Hippocampal formation (tissue), 2 donors: ENCODE measurements at places on chromosomes 6 and 20.

DNA sequence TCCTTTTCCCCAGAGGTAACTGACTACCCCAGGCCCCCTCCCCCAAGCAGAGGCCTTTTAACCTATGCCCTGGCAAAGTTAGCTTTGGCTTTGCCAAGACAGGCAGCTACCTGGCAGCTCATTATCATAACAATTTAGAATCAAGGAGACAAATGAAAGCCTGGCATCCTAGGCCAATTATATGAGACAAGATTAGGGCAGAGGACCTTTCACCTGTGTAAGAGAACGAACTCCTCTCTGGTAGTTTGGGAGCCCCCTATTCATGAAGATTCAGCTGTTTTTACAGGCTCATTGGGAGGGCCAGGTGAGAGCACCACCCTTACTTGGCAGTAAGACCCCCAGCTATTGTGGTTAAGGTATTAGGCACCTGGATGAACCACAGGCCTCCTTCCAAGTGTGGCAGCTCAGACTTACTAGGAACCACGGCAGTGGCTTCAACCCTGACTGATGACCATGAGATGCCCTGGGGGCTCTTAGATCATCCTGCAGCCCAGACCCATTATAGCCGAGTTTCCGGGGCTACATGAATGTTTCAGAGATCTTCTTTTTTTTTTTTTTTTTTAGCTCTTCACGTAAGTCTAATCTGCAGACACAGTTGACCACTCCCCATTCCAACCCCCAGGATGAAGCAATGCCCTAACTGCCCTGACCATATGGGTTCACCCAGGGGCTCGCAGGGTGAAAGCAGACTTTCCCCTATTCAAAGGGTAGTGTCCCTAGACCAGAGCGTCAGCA, 56.2 kb downstream of the RAB44 start:
- DNase-seq, result no peak

- no peak for DNase-seq
Observed at GRCh38 chr20:18802012-18802634, 11.5 kb upstream of the SCP2D1 start.

DNA sequence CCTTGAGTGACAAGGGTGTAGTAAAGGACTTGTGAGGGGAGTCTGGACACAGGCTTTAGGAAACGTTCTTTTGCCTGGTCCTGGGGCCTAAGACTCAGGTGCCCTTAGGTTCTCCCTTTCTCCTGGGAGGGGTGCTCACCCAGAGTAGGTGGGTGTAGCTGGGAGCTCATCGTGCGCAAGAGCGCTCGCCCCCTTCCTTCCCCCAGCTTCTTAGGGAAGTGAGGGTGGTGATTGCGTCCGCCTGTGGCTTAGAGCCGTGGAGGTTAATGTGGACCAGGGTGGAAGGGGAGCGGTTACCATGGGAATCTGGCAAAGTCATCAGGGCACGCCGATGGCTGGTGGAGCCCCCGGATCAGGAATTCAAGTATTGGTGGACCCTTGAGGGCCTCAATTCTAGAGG, 3.3 kb upstream of the AARS2 start:
- DNase-seq, result no peak

GRCh38 chr6:1486387-1486786, 97.0 kb downstream of the FOXF2 start:
- DNase-seq, result no peak

DNA sequence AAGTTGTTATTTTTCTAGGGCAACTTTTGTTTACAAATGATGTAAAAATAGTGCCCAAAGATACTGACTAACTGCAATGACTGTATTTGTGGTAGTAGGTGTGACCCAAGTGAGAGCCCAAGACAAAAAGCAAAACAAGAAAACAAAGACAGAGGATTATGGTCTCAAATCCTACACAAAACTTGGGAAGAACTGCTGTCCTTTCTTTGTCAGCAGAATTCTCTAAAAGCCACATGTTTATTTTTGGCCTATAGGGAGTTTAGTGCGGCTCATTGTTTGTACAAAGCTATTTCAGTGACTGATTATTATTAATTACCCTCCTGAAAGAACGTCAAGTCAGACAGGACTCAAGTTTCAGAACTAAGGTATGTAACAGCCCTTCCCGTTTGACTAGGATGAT, 509.2 kb upstream of the SLC35B3 start:
- DNase-seq, result no peak

GRCh38 chr6:64838726-64839125, 868.3 kb downstream of the EYS start:
- no peak for DNase-seq

- DNase-seq, result no peak
Observed at GRCh38 chr20:54619181-54619580, 143.8 kb downstream of the DOK5 start.

DNA sequence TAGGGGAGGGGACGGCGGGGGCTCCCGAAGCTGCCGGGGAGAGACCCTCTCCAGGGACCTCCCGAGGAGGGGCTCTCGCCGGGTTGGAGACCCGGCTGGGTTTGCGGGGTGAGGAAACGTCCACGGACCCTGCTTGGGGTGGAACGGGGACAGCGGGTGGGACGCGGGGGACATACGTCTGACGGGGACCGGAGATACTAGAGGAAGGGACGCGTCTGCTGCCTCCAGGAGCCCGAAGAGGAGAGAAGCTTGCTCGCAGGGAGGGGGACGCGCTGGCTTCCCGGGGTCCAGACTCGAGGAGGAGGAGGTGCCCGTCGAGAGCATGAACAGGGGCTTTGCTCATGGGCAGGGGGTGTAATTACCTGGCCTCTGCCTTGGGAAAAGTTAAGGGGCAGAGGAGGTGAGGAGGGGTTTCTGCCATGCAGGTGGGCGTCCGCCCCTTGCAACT, 593 bp downstream of the DNMT3B start:
- no peak for DNase-seq

GRCh38 chr6:154632119-154632518, 101.1 kb upstream of the SCAF8 start:
- DNase-seq, result no peak

GRCh38 chr6:13396241-13396792, 68.0 kb upstream of the TBC1D7 start:
- no peak for DNase-seq

DNA sequence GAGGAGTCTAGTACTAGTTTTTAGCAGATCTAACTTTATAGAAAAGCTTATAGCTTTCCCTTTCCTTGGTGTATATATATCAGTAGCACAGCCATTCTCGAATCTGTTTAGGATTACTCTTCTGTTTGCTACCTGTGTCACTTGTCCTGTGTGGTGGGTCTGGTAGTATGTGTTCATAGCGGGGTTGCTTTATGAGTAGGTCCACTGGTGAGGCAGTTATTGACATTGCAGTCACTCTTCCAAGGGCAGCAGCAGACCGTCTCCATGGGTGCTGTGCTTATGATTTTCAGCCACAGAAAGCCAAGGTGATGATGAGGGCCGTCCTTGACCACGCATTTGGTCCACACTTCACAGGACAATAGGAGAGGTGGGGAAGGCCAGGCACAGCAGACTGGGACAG, 171.5 kb downstream of the CDKAL1 start:
- no peak for DNase-seq

- no peak for DNase-seq
Observed at GRCh38 chr6:63705707-63706106, 70.1 kb downstream of the PHF3 start.

DNA sequence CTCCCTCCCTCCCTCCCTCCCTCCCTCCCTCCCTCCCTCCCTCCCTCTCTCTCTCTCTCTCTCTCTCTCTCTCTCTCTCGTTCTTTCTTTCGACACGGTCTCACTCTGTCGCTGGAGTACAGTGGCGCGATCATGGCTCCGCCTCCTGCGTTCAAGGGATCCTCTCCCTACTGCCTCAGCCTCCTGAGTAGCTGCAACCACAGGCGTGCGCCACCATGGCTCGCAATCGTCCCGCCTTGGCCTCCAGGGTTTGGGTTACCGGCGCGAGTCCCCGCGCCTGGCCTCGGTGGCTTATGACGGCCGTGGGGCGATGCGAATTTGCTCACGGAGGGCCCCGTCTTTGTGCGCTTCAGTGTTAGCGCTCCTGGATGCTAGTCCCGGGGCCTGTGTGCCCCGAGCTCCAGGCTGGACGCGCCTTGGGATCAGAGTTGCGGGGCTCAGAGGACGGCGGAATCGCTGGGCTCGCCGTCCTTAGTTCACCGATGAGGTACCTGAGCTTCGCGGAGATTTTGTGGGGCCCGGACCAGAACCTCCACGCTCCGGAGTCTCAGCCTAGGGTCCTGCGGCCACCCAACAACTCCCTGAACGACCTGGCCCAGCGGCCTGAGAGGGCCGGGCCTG, 45.2 kb downstream of the MCUR1 start:
- DNase-seq, result no peak

DNA sequence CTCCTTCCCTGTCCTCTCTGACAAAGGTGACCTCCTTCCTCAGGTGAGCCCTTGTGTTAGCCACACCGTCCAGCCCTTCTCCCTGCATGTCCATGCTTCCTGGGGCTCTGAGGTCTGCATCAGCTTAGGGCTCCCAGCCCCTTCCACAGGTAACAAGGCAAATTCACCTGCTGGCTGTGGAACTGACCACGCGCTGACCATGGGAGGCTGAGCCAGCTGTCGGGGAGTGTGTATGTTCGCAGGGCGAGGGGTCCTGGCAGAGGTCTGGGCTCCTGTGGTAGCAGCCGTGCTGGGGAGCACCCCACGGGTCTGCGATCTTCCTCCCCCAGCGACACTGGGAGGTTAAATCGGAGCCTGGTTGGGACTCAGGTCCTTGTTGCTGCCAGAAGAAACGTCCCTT, 136.7 kb downstream of the PHACTR3 start:
- no peak for DNase-seq

DNA sequence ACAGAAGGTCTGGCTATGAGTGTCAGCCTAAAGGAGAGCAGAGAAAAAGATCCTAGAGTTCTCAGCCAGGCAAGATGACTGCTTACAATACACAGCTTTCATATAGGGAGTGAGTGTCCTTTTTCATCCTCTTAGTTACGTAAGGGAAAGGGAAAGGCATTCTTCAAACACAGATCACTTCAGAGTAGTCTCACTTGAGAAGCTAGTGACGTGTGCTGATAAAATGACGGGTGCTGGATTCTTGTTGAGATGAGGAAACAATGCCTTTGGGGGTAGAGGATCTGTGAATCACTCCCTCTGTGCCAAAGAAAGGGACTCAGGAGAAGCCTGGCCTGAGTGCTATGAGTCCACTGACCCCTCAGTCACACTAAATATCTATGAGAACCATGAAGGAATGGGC, 117.3 kb downstream of the QRSL1 start:
- no peak for DNase-seq

GRCh38 chr6:109896341-109896740, 81.8 kb upstream of the GPR6 start:
- no peak for DNase-seq

- no peak for DNase-seq
Observed at GRCh38 chr20:9270831-9271230, 201.9 kb downstream of the PLCB4 start.

DNA sequence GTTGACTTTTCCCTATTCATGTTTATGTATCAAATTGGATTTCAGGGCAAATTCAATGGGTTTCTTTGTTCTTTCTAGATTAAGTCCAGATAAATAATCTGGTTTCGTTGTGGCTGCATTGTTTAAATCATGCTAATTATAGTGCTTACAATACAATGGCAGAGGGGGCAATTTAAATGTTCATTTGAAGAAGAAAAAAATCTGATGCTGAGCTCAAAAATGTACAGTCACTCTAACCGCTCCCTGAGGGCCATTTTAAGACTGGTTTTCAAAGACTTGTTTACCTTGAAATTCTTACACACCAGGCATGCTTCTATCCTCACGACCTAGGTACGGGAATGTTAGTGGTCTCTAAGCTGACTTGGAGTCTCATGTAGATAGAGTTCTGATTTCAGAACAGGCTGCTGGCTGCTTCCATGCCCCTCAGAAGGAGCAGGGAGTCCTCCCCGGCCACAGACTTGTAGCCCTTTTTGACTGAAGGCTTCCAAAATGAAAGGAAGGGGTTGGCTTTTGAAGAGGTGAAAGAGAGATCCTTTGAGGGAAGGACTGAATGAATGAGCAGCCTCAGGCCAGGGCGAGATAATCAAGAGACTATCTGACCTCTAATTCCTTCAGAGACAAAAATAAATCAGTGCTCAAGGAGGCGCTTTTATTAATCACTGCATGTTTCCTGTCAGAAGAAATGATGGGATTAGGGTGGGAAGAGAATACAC, 86.1 kb upstream of the ZNF217 start:
- no peak for DNase-seq

DNA sequence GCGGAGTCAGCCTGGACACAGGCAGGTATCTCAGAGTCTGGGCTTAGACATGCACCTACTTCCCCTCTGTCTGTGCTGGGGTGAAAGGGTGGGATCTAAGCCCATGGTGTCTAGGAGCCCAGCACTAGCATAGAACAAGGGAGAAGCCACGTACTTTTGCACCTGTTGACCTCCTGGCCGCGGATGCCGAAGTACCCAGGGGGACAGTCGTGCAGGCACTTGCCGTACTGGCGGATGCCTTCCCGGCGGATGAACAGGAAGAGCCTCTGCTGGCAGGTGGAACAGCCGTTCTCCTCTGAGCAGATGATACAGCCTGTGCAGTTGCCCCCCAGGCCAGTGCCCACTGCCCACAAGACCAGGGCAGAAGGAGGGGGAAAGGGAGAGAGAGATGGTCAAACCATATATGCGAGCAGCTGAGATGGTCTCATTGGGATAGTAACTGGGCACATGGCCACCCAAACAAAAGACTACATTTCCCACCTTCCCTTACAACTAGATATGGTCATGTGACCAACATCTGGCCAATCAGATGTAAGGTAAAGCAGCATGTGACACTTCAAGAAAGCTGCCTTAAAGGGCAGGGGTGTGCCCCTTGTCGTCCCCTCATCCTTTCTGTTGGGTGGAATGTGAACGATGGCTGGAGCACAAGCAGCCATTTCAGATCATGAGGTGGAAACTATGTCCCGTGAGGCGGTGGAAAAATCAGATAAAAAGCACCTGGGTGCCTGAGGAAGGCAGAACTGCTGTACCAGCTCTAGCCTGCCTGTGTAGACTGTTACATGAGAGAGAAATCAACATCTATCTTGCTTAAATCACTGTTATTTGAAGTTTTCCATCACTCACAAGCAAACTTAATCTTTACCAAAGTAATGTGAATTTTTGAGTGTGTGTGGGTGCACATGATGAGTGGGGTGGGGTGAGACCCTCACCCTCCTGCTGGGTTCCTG, 34.0 kb downstream of the RSPO4 start:
- DNase-seq, result no peak

- no peak for DNase-seq
Observed at GRCh38 chr20:1888796-1889463, 6.3 kb upstream of the SIRPA start.

GRCh38 chr20:4708856-4709255, 12.9 kb upstream of the PRND start:
- DNase-seq, result no peak

DNA sequence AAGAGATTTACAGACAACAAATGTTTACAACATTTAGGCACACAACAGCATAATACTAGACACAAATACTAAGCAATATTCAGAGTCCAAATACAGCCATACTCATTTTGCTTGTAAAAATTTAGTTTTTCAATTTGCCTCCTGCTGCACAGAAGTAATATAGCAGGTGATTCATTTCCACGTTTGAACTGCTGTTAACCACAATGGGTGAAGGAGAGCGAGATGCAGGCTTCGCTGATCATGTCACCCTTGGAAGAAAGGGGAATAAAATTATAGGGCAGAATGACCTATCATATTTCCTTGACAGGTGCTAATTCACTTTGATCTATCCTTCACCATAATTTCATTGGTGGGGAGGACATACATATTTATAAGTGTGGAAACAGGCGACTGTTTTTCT, 643.8 kb upstream of the AGPAT4 start:
- no peak for DNase-seq
